ENCODE measurements at places on chromosomes 16 and 17.
A peak's percentile ranks its signal among the peaks of the same experiment; 100 is the strongest.

GRCh38 chr16:1770328-1771187, 785 bp downstream of the NME3 start:
- peak; percentile 87 for DNase-seq

DNA sequence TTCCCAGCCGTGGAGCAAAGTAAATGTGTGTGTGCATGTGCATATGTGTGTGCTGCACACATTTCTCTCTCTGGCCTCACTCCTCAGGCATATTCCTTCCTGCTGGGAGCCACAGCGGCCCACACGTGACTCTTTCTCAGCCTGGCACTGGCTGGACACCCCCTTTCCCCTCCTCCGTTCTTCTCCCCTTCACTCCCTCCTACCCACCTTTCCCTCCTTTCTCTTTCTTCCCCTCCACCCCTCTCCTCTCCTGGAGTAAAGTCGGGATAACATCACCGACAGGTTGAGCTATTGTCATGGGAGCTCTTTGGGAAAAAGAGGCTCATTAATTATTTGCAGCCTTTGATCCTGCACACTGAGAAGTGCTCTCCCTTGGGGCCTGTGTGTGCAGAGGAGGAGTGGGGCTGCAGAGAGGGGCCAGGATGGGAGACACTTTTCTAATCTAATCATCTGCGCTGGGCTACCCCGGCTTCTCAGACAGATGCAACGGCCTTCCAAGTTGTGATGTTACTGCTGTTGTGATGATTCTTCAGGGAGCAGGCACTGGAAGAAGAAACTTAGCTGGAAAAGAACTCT, 126.3 kb upstream of the HSBP1 start:
- no peak for DNase-seq

- no peak for DNase-seq
Observed at GRCh38 chr17:48002916-48003416, 32.1 kb downstream of the CDK5RAP3 start.

DNA sequence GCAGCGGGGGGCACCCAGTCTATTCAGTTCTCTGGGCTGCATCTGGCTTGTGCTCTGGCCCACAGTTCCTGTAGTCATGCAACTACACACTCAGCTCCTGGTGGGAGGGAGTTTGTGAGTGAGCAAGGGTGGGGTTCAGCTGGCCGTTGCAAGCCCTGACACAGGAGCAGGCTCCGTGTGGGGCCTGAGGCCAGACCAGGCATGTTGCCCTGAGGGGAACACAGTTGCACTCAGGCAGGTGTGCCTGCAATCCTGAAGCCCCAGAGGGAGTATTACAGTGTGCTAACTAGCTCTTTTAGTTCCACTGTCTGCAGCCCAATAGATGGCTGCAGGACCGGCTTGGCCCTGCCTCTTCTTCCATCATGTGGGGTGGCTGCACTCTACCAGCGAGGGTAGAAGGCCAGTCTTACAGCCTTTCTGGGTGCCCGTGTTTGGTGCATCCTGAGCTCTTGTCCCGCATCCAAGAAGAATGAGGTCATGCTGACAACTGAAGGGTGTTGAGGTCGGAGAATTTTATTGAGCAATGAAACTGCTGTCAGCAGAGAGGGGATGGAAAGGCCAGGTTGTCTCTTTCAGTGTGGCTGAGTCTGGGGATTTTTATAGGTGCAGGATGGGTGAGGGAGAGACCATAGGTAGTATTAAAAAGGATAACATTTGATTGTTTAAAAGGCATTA, 49.9 kb upstream of the ELAC2 start:
- DNase-seq, result no peak

- no peak for DNase-seq
Observed at GRCh38 chr16:78718141-78718540, 618.7 kb downstream of the WWOX start.

DNA sequence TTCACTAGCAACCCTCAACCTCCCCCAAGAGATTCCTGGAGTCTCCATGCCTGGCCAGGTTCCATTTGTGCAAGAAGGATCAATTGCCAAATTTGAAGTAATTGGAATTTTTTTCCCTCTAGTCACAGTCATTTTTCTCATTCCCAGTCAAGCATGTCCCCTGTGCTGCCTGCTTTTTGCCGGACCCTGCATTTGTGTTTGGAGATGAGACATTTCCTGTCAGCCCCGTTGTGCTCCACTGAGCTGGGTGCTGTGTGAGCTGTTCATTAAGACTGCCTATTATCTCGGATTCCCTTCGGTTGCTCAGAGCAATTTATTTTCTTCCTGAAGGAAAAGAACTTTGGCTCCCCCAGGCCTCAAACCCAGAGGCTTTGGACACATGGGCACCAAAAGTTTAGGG, 201.0 kb upstream of the NLRP1 start:
- DNase-seq, result no peak

- no peak for DNase-seq
Observed at GRCh38 chr16:81723098-81723723, 55.9 kb upstream of the PLCG2 start.

DNA sequence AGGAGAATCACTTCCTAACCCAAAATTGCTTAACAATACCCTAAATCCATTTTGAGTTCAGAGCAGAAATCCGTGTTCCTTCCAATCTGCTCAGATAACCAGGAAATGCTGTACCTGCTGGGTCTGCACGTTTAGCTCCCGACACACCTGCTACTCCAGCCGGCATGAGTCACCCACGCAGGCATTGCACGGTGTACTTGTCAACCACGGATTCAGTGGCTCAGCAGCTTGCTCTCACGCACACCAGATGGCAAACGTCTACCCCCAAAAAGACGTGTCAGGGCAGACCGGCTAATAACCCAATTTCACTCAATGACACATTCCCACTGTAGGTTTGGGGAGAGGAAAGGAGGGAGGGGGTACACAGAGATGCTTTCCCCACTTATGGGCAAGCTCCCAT, 468.1 kb downstream of the SOX9 start:
- no peak for DNase-seq

DNA sequence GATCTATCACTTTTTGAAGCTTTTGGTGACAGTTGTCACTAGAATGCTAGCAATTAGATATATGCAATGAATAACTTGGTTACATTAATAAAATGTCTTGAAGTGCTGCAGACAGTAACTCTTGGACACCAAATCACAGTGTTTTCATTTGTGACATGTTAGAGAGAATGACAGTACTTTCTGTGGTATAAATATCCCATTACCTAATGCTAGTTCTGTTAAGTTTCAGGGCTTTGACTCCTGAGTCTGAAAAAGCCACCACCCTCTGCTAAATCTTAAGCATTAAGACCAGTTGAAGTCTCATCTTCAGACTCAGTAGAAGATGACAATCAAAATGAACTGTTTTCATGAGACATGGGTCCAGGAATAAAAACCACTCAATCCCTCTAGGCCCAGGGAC, 10.6 kb upstream of the CPHXL2 start:
- DNase-seq, result no peak

- DNase-seq, result no peak
Observed at GRCh38 chr16:57127037-57127763, 34.8 kb downstream of the CPNE2 start.

GRCh38 chr17:4090898-4091297, 51.9 kb downstream of the ZZEF1 start:
- no peak for DNase-seq

- DNase-seq, result no peak
Observed at GRCh38 chr17:34246446-34246845, 8.6 kb upstream of the CCL2 start.

GRCh38 chr16:79469999-79470398, 130.5 kb downstream of the MAF start:
- no peak for DNase-seq

DNA sequence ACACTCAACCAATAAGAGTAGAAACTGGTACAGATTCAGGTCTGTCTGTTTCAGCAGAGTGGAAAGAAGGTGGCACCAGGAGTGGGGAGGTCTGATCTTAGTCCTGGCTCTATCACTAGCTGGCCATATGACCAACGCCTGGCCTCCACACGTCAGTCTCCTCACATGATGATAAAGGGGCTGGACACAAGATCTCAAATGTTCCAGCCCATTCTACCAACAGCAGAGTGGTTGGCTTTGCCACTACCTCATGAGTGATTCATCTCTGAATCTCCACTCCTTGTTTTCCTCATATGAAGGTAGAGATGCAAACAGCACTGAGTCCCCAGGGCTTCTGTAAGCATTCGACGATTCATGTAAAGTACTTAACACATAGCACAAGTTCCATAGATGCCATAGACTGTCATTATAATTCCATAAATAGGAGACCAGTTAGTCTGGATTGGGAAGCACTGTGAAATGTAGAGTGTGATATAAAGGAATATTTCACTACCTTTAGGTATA, 281.9 kb upstream of the ASIC2 start:
- no peak for DNase-seq

DNA sequence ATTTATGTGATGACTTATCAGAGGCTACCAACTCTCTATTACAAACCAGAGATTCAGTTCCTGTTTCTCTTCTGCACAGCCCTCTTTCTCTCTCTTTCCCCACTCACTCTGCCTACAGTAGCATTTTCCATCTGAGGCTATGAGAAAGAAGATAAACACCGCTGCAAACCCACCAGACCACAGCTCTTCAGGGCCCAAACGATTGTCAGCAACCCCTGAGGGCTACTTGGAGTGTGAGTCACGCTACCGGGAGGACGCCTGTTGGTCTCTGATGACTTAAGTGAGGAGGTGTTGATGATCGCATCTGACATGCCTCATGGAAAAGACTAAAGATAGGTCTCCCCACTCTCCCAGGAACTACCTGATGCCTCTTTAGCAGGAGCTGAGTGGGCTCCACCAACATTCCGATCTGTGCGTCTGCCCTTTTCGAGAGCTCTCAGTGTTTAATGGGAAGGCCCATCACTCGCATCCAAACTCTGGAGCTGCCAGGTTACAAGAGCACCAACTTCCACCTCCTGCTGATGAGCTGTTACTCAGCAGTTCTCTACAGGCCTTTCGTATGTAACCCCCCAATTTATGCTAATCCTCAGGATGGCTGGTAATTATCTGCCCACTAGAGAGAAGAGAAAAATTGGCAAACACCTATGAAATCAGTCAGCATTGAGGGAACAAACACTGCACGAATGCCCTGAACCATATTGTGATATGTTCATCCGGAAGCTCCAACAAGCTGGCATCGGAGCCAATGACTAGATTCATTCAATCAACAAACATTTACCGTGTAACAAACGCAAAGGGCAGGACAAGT, 9.2 kb downstream of the GRIN2A start:
- no peak for DNase-seq

DNA sequence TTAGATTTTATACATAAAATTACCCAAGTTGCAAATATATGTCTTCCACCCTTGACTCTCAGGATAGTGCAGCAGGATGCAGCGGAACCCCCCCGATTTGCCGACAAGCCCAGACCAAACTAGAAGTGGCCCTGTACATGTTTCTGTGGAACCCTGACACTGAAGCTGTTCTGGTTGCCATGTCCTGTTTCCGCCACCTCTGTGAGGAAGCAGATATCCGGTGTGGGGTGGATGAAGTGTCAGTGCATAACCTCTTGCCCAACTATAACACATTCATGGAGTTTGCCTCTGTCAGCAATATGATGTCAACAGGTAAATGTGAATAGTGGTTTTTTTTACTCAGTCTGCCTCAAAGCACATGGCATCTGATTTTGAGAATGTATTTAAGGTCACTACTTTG, 70.7 kb downstream of the OMG start:
- DNase-seq, result no peak

DNA sequence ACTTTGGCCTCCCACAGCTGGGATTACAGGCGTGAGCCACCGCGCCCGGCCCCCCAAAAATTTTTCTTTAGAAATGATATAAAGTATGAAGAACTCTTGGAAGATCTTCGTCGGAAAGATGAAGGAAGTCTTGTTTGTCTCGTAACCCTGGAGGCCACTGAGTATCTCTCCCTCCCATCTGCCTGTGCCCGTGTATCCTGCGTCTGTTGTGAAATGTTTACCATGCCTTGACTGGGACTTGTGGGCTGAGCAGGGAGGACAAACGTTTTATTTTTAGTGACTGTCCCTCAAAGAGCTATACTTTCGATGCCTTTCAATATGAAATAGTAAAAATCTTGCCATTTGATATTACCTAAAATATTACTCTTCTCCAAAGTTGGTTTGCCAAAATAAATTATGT, 121.2 kb downstream of the RPTOR start:
- no peak for DNase-seq

DNA sequence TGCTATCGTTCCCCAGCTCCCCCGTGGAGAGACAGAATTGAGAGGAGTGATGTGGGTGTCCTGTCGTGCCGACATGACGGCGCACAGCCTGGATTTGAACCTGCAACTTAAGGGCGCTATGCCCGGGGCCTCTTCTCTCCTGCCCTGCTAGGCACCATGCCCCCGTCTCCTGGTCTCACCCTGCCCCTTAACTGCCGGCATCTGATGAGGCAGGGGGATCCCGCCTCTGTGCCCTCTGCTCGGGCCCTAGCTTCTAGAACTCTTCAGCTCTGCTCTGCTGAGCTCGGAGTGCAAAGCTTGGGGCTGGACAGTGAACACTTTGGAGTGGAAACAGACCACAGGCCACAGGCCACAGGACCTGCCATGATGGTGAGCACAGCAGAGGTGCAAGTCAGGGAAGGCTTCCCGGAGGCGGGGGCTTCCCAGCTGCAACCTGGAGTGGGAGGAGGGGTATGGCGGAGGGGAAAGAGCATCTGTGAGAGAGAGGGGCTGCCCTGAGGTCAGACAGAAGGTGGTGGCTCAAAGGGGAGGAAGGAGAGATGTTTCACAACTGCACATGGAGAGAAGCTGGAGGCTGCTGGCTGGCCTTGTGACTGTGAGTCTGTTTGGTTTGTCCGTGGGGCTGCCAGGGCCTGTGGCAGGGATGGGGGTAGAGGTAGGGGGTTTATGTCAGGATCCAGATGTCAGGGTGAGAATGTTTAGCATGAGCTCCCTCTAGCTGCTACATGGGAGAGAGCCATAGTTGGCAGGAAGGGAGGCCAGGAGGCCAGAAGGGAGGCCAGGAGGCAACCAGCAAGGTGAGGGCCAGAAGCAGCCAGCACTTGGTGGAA, 107.8 kb downstream of the CRLF3 start:
- DNase-seq, result no peak

GRCh38 chr17:74960570-74961342, 11.8 kb downstream of the HID1 start:
- DNase-seq, result no peak

DNA sequence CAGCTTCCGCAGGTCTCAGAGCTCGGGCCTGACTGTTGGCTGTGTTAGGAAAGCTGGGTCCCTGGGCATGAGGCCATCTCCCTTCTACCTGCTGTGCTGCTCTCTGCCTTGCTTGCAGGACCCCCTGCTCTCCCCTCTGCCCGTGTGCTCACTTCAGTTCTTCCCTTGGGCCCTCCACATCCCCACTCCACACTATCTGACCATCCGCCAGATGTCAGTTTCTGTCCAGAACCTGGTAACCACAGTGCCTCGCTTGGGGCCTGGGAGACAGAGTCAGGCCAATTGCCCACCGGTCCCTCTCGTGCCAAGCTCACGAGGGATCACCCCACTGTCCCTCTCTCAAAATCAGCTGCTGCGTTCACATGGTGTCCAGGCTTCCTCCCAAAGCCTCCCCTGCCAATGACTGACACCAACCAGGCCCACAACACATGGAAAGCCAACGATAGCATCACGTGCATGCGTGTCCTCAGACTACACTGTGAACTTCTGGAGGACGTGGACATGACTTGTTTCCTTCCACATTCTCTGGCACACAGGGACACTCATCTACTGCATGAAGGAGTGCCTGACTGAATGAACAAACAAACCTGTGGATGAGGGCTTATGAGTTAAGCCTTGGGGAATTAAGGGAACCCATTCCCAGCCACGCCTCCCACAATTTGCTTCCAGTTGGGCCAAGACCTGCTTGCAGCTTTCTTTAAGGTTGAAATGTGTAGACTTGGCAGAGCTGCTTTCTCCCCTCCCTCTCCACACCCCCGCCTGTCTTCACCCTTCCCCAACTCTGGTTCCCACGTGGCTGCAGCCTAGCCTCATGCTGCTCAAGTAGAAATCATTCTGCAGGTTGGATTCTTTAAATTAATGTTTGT, 72.5 kb upstream of the ZNF423 start:
- no peak for DNase-seq

GRCh38 chr16:82792693-82793092, 165.9 kb downstream of the CDH13 start:
- no peak for DNase-seq
